ENCODE measurements at places on chromosomes 2 and 18.

- DNase-seq = no peak
These were observed 998 bp downstream of the RNF149 start for GRCh38 chr2:101307503-101307902.

DNA sequence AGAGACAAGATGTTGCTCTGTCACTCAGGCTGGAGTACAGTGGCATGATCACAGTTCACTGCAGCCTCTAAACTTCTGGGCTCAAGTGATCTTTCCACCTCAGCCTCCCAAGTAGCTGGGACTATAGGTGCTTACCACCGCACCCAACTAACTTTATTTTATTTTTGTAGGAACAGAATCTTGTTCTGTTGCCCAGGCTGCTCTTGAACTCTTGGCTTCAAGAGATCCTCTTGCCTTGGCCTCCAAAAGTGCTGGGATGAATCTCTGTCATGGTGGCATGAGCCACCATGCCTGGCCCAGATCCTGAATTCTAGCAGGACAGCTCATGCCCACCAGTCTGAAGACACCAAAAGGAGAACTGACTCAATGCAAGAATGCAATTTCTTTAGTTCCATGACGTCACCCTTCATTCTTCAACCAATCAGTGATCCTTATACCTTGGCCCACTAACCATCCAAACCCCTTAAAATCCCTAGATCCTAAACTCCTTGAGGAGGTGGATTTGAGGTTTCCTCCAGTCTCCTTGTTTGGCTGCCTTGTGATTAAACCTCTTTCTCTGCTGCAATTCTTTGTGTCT is 25.6 kb upstream of the CXXC1 start:
- DNase-seq = no peak

DNA sequence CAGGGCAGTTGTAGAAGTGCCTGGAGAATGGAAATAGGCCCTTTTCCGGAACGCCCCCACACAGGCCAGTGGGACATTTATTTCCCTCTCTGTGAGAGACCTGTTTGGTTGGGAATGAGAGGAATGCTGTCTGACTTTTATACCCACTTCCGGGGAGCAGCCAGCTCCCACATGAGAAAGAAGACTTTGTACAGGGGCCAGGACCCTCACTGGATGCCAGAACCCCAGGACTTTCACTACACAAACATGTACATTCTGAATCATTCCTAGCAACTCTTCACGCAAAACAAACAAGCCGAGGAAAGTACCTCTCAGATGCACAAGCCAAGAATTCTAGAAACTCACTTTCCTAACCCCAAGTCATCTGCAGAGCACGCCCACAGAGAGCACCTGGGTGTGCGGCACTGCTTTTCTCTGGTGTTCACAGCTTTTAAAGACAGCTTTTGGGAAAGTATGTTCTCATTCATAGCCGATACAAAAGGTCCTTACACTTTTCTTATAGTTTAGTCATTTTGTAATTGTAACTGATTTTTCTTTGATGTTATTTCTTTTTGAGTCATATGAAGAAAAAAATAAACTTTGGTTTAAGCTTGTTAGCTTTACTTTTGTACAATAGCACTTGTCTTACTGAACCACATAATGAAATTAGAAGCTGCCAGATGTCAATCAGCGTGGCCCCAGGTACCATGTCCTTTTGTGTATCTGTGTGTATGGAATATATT is 856.1 kb upstream of the ID2 start:
- no peak for DNase-seq

DNA sequence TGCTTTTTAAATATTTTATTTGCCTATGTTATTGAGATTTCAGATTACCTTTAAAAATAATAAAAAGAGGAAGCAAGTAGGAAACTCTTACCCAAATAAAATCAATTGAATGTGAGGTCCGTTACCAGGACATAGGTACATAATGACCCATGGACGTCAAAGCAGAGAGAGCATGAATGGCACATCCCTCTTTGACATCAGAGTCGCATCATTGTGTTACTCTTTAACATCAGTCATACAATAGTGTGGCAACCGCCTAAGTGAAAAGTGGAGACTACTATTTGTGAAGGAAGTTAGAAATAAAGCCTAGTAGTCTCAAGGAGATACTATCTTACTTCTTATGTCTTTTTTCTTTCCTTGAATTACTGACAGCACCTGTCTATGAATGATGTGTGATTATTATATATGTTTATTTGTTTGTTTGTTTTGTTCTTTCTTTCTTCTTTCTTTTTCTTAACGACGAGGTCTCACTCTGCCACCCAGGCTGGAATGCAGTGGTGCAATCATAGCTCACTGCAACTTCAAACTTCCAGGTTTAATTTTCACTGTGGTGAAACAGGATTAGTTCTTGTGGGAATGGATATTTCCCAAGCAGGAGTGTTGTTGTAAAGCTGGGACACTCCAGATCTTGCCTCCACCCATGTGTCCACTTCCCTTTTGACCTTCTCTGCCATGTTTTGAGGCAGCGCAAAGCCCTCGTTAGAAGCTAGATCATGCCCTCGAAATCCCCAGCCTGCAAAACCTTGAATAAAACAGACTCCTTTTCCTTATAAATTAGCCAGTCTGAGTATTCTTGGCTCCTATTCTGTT is 407.2 kb upstream of the NETO1 start:
- DNase-seq = no peak

GRCh38 chr2:191661097-191661924 is 16.6 kb upstream of the NABP1 start:
- DNase-seq = no peak

DNA sequence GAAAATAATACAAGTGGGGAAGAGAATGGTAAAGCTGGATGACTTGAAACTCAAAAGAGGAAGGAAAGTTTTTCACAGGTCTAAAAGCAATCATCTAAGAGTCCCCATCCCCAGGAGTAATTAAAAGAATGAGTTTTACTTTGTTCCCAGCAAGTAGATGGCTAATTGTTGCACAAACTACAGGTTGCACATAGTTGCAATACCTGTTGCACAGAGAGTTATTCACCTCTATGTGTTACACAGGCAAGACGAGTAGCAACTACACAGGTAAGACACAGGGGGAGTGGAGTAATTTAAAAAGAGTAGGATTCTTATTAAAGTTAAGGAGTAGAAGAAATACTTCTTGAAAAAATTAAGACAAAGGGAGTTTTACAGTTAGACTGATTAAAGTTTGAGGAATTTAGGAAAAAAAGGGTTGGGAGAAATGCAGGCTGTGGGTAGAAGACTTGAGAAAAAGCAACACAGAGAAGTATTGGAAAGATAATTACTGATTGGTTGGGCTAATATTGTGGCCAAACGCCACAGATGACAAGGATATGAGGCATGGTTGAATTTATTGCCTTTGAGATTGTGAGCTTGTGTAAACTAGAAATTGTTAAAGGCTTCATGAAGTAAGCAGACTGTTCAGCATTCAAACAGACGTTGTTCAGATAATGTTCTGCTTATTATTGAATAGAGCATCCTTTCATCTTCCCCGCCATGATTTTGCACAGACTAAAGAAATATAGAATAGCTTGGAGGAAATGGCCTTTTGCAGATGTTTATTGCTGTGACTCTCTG is 699.3 kb downstream of the NR4A2 start:
- no peak for DNase-seq

GRCh38 chr18:72700961-72701710 is 157.0 kb upstream of the CBLN2 start:
- DNase-seq = peak; percentile 8

GRCh38 chr2:33134791-33135560 is 188.2 kb downstream of the LTBP1 start:
- DNase-seq = no peak

- no peak for DNase-seq
These were observed 33.3 kb downstream of the CCDC85A start for GRCh38 chr2:56217106-56217505.

DNA sequence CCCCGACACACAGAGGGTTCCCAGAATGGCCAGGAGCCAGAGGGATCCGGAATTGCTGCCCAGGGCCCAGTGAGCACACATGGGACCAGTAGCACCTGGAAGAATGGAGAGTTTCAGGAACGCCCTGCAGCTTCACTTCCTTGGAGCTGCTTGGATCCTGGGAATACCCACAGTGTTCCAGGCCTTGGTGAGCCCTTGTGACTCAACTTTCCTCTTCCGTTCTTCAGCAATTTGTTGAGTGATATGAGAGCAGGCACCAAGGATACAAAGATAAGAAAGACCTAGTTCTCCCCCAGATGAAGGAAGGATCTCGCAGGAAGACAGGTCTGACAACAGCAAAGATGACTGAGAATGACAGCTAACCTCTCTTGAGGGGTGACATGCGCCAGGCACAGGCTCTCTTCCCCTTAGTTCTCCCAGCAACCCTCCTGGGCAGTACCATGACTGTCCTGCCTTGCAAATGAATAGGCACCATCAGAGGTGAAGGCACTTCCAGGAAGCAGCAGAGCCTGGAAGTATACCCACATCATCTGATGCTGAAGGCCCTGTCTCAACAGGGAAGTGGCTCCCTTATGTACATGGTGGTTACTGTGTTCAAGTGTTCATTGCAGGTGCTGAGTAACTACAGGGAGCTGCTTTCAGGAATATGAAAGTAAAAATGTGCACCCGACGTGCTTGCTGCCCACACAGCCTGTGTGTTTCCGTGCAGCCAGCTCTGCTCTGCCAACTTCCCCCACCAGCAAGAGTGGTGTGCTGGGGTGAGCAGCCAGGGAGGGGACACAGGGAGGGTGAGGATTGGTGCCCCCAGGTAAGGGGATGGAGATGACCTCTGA is 116.2 kb downstream of the STPG4 start:
- DNase-seq = no peak

- DNase-seq = no peak
These were observed 88.8 kb upstream of the TAF1B start for GRCh38 chr2:9754532-9754887.

DNA sequence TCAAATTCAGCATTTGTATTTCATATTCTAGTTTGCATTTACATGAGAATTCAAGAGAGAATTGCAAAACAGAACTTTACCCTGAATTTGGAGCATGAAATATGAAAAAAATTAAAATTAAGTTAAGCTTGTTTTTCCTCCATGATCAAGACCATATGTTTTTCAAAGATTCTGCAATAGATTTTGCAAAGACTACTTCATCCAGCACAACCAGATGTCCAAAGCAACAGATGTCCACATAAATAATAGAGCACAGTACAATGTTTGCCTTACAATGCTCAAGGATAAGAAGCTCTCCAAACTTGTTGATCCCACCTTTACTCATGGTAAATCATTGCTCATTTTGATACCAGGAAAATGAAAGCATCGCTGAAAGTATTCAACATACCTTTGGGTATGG is 25.6 kb downstream of the FAP start:
- DNase-seq = no peak

DNA sequence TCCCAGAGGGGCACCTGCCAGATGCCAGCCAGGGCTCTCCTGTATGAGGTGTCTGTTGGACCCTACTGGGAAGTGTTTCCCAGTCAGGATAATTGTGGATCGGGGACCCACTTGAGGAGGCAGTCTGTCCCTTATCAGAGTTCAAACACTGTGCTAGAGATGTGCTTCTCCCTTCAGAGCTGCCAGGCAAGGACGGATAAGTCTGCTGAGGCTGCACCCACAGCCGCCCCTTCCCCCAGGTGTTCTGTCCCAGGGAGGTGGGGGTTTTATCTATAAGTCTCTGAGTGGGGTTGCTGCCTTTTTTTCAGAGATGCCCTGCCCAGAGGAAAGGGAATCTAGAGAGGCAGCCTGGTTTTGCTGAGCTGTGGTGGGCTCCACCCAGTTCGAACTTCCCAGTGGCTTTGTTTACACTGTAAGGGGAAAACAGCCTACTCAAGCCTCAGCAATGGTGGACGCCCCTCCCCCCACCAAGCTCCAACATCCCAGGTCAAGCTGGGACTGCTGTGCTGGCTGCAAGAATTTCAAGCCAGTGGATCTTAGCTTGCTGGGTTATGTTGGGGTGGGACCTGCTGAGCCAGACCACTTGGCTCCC is 324.0 kb upstream of the SETBP1 start:
- no peak for DNase-seq

DNA sequence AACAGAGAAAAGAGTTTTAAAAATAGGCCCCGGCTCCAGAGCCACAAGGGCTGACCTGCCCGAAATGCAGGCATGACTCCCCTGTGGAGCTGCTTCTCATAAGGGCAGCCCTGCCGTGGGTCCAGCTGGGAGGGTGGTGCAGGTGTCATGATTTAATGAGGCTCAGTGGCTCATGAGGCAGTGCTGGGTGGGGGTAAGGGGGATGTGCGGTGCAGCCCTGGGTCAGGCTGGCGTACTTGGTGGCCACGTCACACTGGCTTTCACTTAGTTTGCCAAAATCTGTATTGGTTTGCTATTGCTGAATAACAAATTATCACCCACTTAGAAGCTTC is 33.6 kb downstream of the HJURP start:
- DNase-seq = no peak

GRCh38 chr2:203650860-203651613 is 55.4 kb upstream of the CD28 start:
- no peak for DNase-seq
